ENCODE measurements at places on chromosomes 4 and X.

DNA sequence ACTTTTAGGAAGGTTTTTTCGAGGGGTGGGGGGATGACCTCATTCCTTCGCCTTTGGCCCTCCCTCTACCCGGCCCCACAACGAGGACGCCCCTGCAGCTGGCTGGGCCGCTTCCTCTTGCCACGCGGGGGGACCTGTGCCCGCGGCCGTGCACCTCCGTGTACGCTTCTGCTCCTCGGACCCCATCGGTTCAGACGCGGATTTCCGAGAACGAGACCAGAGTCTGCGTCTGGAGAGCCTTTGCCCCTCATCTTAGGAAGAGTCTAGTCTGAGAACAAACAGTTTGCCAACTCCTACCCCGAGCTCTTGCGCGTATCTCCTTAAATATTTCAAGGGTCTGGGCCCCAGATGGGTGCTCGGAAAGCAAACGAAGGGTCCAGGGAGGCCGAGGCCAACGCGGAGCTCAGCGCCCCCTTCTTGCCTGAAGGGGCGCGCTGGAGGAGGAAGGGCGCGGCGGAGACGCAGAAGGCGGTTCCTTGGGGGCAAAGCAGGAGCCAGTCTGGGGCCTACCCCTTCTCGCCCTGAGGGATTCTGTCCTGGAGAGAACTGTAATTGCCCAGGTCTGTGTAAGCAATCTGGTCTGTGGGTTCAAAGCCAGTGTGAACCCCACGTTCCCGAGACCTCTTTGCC lies 3.9 kb upstream of the SFRP2 start:
- no peak for DNase-seq

DNA sequence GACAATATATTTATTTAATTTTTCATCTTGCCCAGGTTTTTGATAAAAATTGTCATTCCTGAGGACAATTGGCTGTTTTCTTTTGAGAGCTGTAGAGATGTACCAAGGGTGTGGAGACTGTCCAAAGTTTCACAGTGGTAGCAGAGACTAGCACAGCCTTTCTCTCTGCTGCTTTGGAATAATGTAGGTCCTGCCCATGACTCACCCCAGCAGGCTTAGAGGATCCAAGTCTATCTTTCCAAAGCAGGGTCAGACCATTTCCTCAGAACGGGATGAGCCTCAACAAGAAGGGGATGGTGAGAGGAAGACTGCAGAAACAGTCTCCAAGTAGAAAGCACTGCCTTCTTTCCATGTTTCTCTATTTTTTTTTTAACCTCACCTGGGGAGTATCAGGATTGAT lies 131.5 kb upstream of the RPL34 start:
- DNase-seq = no peak

DNA sequence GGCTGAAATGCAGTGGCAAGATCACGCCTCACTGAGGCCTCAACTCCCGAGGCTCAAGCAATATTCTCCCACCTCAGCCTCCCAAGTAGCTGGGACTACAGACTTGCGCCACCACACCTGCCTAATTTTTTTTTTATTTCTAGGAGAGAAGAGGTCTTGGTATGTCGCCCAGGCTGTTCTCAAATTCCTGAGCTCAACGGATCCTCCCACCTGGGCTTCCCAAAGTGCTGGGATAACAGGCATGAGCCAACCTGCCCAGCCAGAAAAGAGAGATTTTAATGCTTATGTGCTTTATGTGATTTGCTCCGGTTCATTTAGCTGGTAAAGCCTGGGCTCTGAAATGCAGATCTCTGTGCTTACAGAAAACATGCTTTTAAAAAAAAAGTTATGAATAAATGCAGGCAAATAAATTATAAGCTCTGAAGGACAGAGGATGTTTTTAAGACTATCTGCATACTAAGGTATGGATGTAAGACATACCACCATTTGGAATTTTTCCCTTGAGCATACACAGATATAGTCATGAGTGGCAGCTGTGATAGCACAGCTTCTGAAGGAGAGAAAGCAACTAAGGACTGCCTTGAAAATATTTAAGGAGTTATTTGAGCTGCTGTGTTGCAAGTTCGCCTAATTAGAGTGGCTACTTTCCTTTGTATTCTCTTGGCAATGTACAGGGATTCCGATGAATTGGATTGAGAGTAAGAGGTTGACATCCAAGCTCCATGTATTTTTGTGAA lies 13.8 kb downstream of the GUCY1B1 start:
- no peak for DNase-seq

GRCh38 chrX:27336466-27337091 lies 126.6 kb downstream of the PPP4R3C start:
- DNase-seq = peak; percentile 19

DNA sequence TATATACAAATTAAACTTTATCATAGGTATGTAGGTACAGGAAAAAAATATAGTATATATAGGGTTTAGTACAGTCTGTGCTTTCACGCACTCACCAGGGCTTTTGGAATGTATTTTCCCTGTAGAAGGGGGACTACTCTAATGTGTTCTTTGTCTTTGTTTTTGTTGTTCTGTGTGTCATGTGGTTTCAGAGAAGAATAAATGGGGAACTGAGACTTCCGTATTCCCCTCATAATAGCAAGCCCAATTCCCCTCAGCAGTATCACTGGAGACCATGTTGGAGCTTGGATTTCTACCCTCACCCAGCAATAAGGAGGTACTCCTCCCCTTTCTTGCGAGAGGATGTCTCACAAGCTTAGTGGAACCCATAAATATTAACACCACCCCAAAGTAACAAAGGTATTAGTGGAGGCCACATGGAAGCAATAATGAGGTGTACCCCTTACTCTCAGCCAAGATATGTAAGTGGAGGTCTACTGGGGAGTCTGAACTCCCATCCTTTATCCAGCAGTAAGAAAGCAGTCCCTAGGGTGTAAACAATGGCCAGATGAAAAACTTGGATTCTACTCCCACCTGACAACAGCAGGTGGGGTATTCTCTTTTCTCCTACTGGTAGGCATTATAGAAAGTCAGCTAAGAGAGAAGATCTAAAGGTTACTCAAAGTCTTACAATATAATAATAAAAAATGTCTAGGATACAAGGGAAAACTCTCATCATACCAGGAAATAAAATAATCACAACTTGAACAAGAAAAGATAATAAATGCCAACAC lies 805.4 kb upstream of the GALNTL6 start:
- DNase-seq = no peak

GRCh38 chr4:20895208-20895607 lies 194.9 kb downstream of the PACRGL start:
- no peak for DNase-seq

- DNase-seq = peak; percentile 32
Observed at GRCh38 chr4:122827879-122828601, 1.4 kb downstream of the FGF2 start.

DNA sequence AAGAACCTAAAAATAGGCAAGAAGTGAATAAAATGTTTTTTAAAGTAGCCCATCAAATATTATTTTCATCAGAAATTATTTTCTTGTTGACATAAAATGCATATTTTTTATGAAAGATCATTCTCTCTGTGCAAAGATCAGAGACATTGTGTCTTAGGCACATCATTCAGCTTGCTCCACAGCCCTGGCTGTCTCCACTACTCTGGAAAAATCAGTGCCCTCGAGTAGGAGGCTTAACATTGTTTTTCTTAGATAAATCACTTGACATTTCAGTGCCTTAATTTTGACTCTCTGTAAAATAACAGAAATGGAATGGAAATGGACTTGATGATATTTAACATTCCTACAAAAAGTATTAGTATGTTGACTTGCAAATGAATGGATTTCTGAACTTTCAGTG lies 77.9 kb downstream of the FAT4 start:
- no peak for DNase-seq

DNA sequence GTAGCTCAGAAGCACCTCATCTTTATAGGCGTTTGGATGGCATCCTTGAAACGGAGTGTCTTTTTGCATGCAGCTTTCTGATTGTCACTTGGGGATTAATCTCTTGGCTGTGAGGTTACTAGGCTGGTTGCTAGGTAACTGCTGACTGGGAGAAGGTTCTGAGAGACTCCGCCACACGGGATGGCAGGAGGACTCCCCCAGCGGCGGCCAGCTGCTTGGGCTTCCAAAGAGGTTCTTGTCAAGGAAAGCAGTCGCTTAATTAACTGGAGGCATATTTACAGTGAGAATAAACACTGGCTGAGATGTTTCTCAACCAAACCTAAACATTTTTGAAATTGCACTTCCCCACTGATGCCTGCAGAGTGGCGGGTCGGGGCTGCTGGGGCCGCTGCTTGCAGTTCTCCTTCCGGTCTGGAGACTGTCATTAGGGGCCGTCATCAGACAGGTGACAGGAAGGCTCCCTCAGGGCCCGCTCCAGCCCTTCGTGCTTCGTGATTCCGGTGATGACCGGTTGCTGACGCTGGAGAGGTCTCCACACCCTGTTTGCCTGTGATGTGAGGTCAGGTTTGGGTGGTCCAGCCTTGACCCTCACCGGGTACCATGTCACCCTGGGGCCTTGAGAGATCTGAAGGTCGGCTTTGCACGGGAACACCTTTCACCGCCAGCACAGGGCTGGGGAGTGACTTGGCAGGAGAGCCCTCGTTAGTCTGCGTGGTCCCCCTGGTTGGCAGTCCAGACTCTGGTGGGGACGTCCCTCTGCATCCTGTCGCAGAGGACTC lies 9.1 kb downstream of the NSG1 start:
- no peak for DNase-seq

DNA sequence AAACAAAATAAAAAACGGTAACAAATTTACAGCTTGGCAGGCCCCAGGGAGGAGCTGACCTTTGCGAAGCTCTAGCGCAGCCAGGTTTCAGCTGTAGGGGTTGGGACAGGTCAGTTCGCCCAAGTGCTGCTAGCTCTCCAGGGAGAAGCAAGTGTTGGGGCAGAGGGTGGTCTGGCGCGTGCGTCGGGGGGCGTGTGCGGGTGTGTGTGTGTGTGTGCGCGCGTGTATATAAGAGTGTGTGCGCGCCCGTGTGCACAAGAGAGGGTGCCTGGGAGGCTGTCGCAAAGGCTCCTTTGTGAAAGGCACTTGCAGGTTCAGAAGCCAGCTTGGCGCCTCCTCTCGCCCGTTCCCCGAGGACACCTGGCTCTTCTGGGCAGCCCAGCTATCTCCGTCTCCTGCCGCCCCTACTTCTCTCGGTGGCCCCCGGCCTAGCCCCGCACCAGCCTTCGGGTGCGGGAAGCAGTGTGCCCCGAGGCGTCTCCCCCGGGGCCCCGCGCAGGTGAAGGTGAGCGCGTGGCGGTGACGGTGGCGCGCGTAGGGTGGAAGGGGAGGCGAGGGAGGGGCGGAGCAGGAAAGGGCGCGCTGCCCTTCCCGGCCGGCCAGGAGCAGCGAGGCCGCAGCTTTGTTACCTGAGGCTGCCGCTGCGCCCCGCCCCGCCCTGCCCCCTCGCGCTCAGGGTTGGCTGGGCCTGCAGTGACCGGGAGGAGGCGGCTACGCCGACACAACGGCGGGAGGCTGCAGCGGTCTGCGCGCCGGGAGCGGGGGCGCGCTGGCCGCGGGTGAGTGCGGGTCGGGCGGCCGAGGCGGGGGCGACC lies at the start of gene FHDC1:
TSS of gene FHDC1 (plus strand) at position 693 of the 815 bp plus-strand sequence. CDS start 6,735 bp downstream, outside the sequence.
- DNase-seq = no peak

- no peak for DNase-seq
Observed at GRCh38 chr4:6937754-6938153, 28.1 kb downstream of the TBC1D14 start.

GRCh38 chr4:7651461-7651921 lies 216.8 kb upstream of the PSAPL1 start:
- DNase-seq = no peak

DNA sequence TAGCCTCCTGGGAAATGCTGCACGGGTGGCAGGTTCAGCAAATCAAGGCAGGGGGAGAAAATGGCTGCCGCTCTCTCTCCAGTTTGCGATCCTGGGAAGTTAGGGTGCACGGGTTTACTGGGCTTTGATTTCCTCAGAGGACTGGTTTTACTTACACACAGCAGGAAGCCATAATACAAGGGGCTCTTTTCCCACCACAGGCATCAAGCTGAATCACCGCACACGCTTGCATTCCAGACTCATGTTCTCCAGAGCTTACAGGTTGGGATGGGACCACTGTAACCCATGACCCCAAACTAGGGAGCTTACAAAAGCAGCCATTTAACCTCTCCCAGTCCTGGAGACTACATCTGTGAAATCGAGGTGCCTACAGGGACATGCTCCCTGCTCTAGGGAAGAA lies 159.8 kb downstream of the DHRSX start:
- no peak for DNase-seq
